ENCODE measurements at places on chromosomes 12 and 14. TPM values are rescaled to one million over a fixed set of nuclear protein-coding genes. Genes with fewer than 3 reads are reported as not detected.
A peak's percentile ranks its signal among the peaks of the same experiment; 100 is the strongest.

- peaks cover 29% of the 10 kb centered on the region for H3K36me3 ChIP-seq
- H3K27me3 ChIP-seq, result no peaks in the 10 kb centered on the region
- no peak for DNase-seq
- no peak overlapping the region for H3K27ac ChIP-seq
- no peaks in the 10 kb centered on the region for H3K4me1 ChIP-seq
Measured at GRCh38 chr14:92973798-92974372, 50.9 kb downstream of the CHGA start.

GRCh38 chr12:75632442-75632841 is 121.0 kb upstream of the KRR1 start:
- H3K36me3 ChIP-seq, result no peaks in the 10 kb centered on the region
- peaks cover 20% of the 10 kb centered on the region for H3K4me1 ChIP-seq
- H3K27me3 ChIP-seq, result peaks cover 50% of the 10 kb centered on the region
- H3K4me3 ChIP-seq, result no peak overlapping the region

GRCh38 chr14:94558842-94559241 is 2.4 kb upstream of the SERPINA4 start:
- no peak overlapping the region for H3K4me3 ChIP-seq
- H3K27ac ChIP-seq, result no peak overlapping the region
- H3K36me3 ChIP-seq, result peaks cover 2% of the 10 kb centered on the region
- no peaks in the 10 kb centered on the region for H3K4me1 ChIP-seq
- DNase-seq, result no peak
- H3K27me3 ChIP-seq, result peaks cover under 1% of the 10 kb centered on the region

DNA sequence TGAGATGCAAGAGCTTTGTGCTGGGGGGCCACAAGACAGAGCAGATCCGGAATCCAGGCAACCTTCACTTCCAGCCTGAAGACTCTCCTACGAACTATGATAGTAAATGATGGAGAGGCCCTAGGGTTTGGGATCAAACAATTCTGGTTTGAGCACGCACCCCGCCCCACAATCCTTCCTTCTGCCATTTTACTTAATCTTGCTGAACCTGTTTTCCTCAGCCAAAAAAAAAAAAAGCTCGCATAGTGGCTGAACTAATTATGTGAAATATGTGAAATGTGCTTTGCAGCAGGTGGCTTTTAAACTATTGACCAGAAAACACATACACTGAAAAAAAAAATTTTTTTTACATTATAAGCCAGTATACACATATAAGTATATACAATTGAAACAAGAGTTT is 667 bp upstream of the ITFG2 start:
- peak overlapping the region; percentile 95 for H3K4me3 ChIP-seq
- H3K27ac ChIP-seq, result peak overlapping the region; percentile 96
- peaks cover 39% of the 10 kb centered on the region for H3K4me1 ChIP-seq
- no peak for DNase-seq
- H3K27me3 ChIP-seq, result no peaks in the 10 kb centered on the region
- no peaks in the 10 kb centered on the region for H3K36me3 ChIP-seq

- no peak overlapping the region for H3K4me3 ChIP-seq
- no peak for DNase-seq
- H3K36me3 ChIP-seq, result no peaks in the 10 kb centered on the region
- H3K27me3 ChIP-seq, result no peaks in the 10 kb centered on the region
- peaks cover 5% of the 10 kb centered on the region for H3K4me1 ChIP-seq
- H3K27ac ChIP-seq, result no peak overlapping the region
Measured at GRCh38 chr12:52658196-52658595, 6.2 kb upstream of the KRT2 start.

DNA sequence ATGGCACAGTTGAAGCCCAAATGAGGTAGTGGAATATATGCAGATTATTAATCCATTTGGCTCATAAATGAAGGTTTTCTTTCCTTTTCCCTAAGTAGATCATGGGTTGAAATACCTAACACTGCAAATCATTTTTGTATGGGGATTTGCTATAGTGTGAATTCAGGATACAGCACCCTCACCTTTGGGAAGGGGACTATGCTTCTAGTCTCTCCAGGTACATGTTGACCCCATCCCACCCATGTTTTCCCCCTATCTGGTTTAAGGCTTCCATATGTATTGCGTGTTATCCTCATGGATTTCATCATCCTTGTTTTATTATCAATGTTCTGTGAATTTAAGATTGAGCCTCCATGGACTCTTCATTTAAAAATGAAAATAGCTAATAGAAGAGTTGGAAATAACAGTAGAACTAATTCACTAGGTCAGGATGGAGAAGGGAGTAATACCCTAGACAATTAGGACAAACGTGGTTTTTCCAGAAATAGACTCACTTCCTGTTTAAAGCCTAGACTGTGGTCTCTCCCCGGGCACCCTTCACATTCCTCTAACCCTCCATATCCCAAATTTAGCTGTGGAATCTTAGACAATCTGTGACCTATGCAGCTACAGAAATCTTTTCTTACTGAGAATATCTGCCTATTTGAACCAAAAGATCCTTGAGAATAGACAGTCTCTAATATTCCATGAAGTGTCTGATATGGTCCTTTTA is 56.5 kb downstream of the DAD1 start:
- H3K36me3 ChIP-seq, result peaks cover 67% of the 10 kb centered on the region
- peak overlapping the region; percentile 84 for H3K4me3 ChIP-seq
- no peak for DNase-seq
- peaks cover 95% of the 10 kb centered on the region for H3K4me1 ChIP-seq
- no peaks in the 10 kb centered on the region for H3K27me3 ChIP-seq

DNA sequence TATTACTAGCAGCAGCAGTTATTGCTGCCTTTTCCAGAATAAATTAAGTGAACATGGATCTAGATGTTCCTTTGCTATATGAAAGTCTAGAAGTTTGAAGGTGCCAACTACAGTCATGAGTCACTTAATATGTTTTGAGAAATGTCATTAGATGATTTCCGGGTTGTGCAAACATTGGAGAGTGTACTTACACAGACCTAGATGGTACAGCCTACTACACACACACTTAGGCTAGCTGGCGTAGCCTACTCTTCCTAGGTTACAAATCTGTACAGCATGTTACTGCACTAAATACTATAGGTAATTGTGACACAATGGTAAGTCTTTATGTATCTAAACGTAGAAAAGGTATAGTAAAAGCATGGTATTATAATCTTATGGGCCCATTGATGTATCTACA is 368.1 kb downstream of the PDZRN4 start:
- H3K4me1 ChIP-seq, result no peaks in the 10 kb centered on the region
- H3K27ac ChIP-seq, result no peak overlapping the region
- H3K4me3 ChIP-seq, result no peak overlapping the region
- no peaks in the 10 kb centered on the region for H3K36me3 ChIP-seq
- DNase-seq, result no peak

DNA sequence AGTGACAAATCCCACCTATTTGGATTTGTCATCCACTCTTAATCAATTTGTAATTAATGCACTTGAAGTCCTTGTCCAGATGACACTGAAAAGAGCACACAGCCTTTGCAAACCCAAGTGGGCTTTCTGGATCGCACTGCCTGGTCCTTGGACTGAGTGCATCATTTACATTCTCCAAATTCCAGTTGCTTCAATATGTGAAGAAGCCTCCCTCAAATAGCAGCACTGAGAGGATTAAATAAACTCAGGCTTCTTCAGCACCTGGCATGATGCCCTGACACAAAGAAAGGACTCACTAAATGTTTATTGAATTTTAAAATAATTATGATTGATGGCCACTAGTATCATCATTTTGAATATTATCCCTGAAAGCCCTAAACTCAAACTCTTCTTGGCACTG is 496.5 kb downstream of the VRK1 start:
- H3K4me1 ChIP-seq, result peaks cover 22% of the 10 kb centered on the region
- DNase-seq, result no peak
- no peaks in the 10 kb centered on the region for H3K36me3 ChIP-seq
- H3K27me3 ChIP-seq, result peaks cover 2% of the 10 kb centered on the region
- H3K4me3 ChIP-seq, result no peak overlapping the region

- H3K36me3 ChIP-seq, result no peaks in the 10 kb centered on the region
- no peak for DNase-seq
- no peak overlapping the region for H3K4me3 ChIP-seq
Measured at GRCh38 chr14:87002776-87003175, 990.2 kb downstream of the GALC start.

GRCh38 chr14:104887623-104888488 is 22.8 kb downstream of the CEP170B start:
- H3K4me3 ChIP-seq, result no peak overlapping the region
- H3K27ac ChIP-seq, result no peak overlapping the region
- DNase-seq, result no peak
- no peaks in the 10 kb centered on the region for H3K36me3 ChIP-seq
- H3K4me1 ChIP-seq, result no peaks in the 10 kb centered on the region
- H3K27me3 ChIP-seq, result no peaks in the 10 kb centered on the region

DNA sequence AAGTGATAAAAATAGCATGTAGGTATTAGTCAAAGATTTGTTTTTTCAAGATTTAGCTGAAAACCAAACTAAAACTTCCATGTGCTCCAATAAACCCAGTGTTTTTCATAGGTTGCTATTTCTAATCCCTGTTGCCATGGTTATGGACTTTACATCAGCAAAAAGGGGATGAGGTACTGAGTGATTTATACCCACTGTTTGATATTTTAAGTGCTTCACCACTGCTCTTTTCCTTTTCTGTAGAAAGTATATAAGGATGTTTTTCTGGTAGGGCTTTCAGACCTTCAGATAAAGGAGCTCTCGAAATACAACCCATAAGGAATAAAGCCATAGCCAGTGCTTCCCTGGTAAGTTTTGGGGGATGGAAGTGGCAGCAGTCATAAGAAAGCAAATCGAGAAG is at the start of gene OTOGL:
TSS of gene OTOGL (plus strand) at position 279 of the 400 bp plus-strand sequence. CDS start 109,895 bp downstream, outside the sequence.
- H3K27ac ChIP-seq, result no peak within 1 kb of the TSS
- no peaks in the 10 kb centered on the region for H3K27me3 ChIP-seq
- H3K4me3 ChIP-seq, result no peak within 1 kb of the TSS
- no peak for DNase-seq
- no peaks in the 10 kb centered on the region for H3K36me3 ChIP-seq
- H3K4me1 ChIP-seq, result no peaks in the 10 kb centered on the region

DNA sequence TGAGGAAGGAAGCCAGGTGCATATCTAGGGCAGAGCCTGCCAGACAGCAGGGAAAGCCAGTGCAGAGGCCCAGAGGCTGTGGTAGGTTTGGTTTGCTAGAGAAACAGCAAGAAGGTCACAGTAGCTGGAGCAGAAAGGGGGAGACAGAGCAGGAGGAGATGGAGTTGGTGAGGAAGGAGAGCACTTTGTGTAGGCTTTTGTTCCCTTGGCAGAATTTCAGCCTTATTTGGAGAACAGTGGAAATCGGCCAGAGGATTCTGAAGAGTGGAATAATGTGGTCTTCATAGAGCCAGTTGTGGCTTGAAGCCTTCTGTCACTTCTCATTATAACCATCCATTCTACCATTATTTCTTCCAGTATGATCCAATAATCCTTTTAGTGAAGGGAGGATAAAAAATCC is 212.9 kb upstream of the FAR2 start:
- no peaks in the 10 kb centered on the region for H3K4me1 ChIP-seq
- DNase-seq, result no peak
- peaks cover 12% of the 10 kb centered on the region for H3K27me3 ChIP-seq
- no peak overlapping the region for H3K27ac ChIP-seq
- no peak overlapping the region for H3K4me3 ChIP-seq

DNA sequence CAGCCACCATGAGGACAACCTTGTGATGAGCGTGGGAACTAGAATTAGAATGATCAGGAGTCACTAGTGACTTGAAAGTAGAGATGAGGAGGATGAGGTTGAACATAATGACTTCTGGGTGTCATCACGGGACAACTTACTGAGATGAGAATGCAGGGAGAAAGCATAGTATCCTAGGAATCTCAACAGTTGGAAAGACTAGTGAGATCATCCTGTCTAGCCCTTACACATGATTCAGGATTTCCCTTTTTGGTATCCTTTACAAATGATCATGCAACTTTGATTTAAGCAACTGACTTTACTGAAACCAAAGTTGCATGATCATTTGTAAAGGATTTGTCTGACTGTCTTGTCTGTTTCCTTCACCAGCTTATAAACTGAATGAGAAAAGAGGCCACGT is 51.8 kb upstream of the HIF1A start:
- no peaks in the 10 kb centered on the region for H3K27me3 ChIP-seq
- no peak overlapping the region for H3K27ac ChIP-seq
- no peaks in the 10 kb centered on the region for H3K36me3 ChIP-seq
- H3K4me3 ChIP-seq, result no peak overlapping the region
- no peak for DNase-seq

- peaks cover 14% of the 10 kb centered on the region for H3K4me1 ChIP-seq
- H3K4me3 ChIP-seq, result peak overlapping the region; percentile 67
- H3K27me3 ChIP-seq, result peaks cover 27% of the 10 kb centered on the region
- no peak for DNase-seq
Measured at GRCh38 chr14:64550621-64551333, 1.0 kb downstream of the PPP1R36 start.

DNA sequence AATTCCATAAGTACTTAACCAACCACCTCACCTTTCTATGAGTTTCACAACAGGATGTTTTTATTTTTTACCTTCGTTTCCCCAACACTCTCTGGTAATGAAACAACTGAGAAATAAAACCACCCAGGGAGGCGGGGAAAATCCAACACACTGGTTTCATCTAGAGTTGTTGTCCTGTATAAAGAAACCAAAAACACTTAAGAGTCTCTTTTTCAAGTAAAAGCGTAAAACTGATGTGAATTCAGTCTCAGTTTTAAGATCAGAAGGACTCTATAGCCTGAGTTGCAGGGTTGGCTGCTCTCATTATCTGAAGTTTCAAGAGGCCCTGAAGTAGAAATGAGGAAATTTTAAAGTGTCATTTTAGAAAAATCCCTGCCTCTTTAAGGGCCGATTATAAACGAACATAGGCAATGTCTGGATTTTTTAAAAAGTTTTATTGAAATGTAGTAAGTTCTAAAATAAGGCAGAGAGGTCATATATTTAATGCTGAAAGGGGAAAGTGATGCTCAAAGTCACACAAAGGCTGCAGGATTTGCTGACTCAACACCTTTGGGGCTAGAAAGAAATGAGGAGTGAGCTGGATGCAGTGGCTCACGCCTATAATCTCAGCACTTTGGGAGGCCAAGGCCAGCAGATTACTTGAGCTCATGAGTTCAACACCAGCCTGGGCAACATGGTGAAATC is 27.2 kb downstream of the HIGD1C start:
- peaks cover 35% of the 10 kb centered on the region for H3K4me1 ChIP-seq
- H3K36me3 ChIP-seq, result peaks cover 14% of the 10 kb centered on the region
- H3K4me3 ChIP-seq, result peak overlapping the region; percentile 62
- no peaks in the 10 kb centered on the region for H3K27me3 ChIP-seq

- DNase-seq, result no peak
- no peaks in the 10 kb centered on the region for H3K27me3 ChIP-seq
- peaks cover 29% of the 10 kb centered on the region for H3K36me3 ChIP-seq
- H3K4me1 ChIP-seq, result peaks cover 57% of the 10 kb centered on the region
- no peak overlapping the region for H3K27ac ChIP-seq
Measured at GRCh38 chr14:89400529-89400928, 16.5 kb downstream of the FOXN3 start.

DNA sequence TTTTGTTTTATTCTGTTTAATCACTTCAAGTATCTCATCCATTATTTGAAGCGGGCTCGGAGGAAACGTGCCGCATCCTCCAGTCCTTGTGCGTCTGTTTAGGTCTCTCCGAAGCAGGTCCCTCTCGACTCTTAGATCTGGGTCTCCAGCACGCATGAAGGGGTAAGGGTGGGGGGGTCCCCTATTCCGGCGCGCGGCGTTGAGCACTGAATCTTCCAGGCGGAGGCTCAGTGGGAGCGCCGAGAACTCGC is 311 bp upstream of the LGR5 start:
- DNase-seq, result no peak
- H3K4me3 ChIP-seq, result peak overlapping the region; percentile 94
- peaks cover 23% of the 10 kb centered on the region for H3K4me1 ChIP-seq
- H3K27me3 ChIP-seq, result peaks cover 79% of the 10 kb centered on the region
- H3K36me3 ChIP-seq, result peaks cover 12% of the 10 kb centered on the region

GRCh38 chr14:68379510-68380328 is 413.1 kb downstream of the ZFP36L1 start:
- DNase-seq, result peak; percentile 41
- no peaks in the 10 kb centered on the region for H3K27me3 ChIP-seq
- H3K4me3 ChIP-seq, result peak overlapping the region; percentile 43
- peaks cover 62% of the 10 kb centered on the region for H3K4me1 ChIP-seq

Gene P2RX7
- 14.8 TPM for total RNA-seq

Gene ADCY6
- total RNA-seq, result 0.79 TPM

Gene FICD
- 7.7 TPM for total RNA-seq

Gene BMP4
- total RNA-seq, result not detected

Gene NRL
- total RNA-seq, result 5.2 TPM

Data from activated T-cell treated with anti-CD3 and anti-CD28 coated beads, Interleukin-2, amount 50 U/mL, for 72 hours (primary cell).